ENCODE measurements at places on chromosomes 6 and 20.

- no peak for ATAC-seq
These were observed 89.9 kb downstream of the CD83 start for GRCh38 chr6:14207448-14207847.

- peak; percentile 91 for ATAC-seq
These were observed 669.3 kb upstream of the GJE1 start for GRCh38 chr6:141463237-141463977.

DNA sequence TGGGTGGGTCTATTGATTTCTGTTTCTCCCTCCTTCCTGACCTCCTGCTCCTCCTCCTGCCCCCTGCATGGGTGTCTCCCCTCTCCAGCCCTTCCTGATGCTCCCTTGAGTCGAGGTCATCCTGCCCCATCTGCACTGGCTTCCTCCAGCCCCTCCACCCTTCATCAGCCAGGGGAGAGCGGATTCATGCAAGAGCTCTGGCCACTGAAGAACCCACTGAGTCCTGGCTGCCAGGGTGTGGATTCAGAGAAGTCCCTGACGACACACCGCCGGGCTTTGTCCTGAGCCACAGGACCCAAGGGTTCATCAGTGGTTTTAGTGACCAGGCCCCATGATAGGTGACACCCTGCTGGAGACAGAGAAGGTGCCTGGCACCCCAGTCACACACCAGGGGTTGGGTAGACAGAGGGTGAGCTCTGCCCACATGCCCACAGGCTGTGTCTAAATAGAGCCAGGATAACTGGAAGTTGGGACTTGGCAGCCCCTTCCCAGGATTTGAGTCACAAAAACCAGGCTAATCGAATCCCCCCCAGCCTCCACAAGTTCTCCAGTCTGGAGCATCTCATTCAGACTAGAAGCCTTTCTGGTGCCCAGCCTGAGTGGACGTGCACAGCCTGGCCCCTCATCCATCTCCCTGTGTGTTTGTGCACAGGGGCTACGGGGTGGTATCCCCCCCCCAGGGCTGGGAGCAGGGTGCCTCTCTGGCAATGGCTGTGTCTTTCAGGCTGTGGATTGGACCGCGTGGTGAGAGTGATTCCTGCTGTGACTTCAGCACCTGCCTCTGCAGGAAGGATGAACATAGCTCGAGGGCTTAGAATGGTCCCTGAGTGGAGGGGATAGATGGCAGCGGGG, 1.2 kb downstream of the GFRA4 start:
- ATAC-seq: no peak

- ATAC-seq: no peak
These were observed 21.9 kb upstream of the ZSCAN9 start for GRCh38 chr6:28203201-28203600.

DNA sequence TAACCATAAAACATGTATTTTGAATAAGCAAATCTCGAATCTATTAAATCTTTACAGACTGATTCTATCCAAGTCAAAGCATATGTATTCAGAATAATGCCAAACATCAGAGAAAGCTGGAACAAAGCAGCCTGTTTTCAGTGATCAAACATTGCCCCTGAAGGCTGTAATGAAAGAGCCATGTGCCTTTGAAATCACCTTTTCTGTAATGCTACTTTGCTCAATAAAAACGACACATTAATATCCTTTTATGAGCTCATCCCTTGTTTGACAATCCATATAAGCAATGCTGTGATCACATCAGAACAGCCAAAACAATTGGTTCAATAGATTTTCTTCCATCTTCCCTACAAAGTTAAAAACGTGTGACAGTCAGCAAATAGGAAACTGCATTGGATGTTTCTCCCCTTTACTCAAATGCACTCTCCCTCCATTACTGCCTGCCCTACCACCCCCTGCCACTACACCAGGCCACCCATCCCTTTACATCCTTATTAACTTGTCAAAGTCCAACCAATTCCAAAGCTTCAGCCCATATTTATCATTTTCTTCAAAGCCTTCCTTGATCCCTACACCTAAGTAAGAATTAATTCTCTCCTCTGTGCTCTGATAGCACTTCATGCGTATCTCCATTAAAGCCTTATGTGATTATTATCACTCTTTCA, 42.0 kb downstream of the THEMIS start:
- no peak for ATAC-seq

DNA sequence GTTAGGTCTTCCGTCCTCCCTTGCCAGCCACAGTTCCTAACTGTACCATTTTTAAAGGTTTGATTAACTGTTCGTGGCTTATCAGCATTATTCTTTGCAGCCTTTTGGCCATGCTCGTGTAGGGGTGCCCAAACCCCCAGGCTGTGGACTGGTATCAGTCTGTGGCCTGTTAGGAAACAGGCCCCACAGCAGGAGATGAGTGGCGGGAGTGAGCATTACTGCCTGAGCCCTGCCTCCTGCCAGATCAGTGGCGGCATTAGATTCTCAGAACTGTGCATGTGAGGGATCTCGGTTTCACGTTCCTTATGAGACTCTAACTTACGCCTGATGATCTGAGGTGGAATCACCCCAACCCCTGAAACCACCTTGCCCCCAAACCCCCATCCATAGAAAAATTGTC, 79.3 kb downstream of the TBC1D7 start:
- ATAC-seq: no peak

- ATAC-seq: no peak
These were observed 468.7 kb upstream of the ID4 start for GRCh38 chr6:19368511-19368910.

GRCh38 chr6:14053811-14054210, 63.8 kb upstream of the CD83 start:
- ATAC-seq: no peak

DNA sequence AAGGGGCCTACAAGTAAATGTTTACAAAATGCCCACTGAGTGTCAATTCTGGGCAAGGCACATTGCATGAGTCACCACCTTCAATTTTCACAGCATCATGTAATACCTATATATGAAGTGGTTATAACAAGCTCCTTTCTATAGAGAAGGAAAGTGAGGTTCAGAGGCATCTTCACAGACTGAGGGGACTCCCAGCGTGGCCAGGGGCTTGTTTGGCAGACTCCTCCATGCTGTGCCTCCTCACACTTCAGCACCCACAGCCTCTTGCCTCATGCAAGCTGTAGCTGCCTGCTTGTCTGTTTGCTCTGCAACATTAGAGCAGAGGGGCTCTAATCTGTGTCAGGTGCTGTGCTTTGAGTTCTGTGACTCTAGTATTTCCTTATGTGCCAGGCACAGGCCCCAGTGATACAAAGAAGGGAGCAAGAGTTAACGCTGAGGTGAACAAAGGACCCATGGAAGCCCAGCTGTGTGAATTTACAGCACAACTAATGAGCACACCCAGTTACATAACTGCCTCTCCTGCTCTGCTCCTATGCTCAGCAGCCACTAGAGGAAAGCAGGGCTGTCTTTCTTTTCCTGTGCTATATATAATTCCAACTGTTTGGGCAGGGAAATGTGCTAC, 72.3 kb downstream of the ZHX3 start:
- peak; percentile 53 for ATAC-seq

DNA sequence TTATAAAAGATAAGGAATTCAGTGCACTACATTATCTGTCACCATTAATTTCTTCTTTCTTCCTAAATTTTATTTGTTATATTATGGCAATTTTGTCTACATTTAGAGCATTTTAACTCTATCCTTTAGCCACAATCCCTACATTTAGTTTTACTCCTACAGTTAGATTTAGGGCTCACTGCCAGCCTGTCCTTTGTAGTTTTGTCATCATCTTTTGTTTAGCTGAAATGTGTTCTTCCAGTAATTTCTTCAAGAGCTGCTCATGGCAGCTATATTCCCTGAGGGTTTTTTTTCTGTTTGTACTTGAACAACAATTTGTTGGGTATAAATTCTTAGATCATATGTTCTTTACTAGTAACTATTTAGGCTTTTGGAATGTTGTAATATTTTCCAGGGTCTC, 72.7 kb upstream of the B3GAT2 start:
- no peak for ATAC-seq

GRCh38 chr6:72855471-72855870, 233.6 kb downstream of the KCNQ5 start:
- ATAC-seq: peak; percentile 42

- ATAC-seq: no peak
These were observed 499.9 kb downstream of the UTRN start for GRCh38 chr6:144785056-144785455.

DNA sequence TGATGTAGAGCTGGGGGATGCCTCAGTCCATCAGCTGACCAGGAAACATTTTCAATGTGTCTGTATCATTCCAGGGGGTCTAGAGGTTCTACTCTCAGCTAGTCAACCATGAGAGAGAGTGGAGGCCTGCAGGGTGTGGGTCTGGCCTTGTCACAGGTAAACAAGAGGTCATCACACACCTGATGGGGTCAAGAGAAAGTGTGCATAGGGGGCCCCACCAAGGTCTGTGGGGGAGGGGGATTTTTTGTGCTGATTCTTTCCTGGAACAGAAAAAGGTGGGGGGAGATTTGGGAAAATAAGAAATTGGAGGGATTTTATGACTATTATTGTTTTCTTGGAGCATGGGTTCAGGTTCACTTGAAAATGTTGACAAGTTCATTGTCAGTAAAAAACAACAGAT, 8.9 kb upstream of the UNC93A start:
- no peak for ATAC-seq

- no peak for ATAC-seq
These were observed 11.2 kb downstream of the MED20 start for GRCh38 chr6:41909727-41910126.

DNA sequence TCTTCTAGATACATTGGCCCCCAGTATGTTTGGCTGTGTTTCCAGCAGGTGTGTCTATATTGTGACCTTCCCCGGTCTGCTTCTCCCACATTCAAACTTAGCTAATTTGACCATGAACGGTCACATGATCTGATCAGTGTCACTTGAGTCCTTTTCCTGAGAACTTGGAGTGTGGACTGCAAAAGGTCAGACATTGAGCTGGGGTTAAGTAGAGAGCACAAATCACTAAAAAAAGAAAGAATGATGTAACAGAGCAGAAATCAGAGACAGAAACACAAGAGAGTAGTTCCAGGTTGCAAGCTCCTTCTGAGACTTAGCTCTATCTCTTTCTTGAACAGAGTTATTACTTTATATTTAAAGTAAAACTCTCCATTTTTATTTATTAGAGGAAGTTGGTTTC, 733.9 kb downstream of the CBLN4 start:
- ATAC-seq: no peak

- ATAC-seq: no peak
These were observed 256.4 kb upstream of the MARCKS start for GRCh38 chr6:113600551-113601339.

- ATAC-seq: peak; percentile 17
These were observed 7.9 kb upstream of the MYT1 start for GRCh38 chr20:64156136-64156885.

GRCh38 chr6:144749263-144749662, 464.1 kb downstream of the UTRN start:
- no peak for ATAC-seq

GRCh38 chr20:53171065-53171464, 198.9 kb downstream of the TSHZ2 start:
- ATAC-seq: no peak

DNA sequence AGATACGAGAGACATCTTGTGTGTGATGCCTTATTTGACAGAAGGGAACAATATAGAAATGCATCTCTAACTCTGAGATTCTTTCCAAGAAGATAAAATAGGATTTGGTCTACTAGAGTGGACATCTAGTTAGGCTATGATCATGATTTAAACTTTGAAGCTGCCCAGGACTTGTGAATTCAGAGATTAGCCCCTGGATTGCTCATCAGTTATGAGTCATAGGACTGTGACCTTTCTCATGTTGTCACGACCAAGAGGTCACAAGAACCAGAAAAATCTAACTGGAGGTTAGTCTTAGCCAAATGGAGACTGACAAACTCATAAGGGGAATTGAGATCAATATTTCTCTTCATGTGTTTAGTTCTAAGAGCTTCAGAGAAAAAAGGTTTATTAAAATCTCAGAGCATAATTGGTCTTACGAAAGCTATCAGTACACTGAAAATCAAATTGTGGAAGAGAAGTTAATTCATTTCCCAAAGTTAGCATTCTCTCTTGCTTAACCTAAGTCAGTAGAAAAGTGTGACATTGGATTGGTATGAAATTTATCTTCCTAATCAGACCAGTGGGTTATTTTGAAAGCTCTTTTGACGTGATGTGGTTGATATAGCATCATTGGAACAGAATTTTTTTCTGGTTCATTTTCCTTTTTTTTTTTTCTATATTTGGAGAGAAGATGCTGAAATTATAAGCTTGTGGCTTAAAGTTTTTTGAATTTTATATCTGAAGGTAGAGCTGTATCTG, 245.7 kb downstream of the RNF144B start:
- ATAC-seq: no peak

- peak; percentile 3 for ATAC-seq
These were observed 490 bp downstream of the JAG1 start for GRCh38 chr20:10673176-10673841.

DNA sequence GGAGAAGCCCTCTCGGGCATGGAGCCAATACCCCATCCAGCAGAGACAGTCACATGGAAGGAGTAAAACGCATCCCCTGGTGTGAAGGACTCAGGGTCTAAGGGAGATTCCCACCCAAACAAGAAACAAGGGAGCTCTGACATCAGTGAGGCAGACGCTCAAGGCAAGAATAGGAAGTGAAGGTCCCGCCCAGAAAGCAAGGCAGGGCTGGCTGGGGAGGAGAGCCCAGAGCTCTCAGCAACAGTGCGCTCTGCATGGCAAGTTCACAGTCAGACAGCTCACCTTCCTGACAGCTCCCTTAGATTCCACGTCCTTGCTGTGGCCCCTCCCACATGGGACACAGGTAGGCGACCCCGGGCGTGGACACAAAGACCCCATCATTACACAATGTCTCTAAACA, 85.6 kb downstream of the TTLL2 start:
- no peak for ATAC-seq

DNA sequence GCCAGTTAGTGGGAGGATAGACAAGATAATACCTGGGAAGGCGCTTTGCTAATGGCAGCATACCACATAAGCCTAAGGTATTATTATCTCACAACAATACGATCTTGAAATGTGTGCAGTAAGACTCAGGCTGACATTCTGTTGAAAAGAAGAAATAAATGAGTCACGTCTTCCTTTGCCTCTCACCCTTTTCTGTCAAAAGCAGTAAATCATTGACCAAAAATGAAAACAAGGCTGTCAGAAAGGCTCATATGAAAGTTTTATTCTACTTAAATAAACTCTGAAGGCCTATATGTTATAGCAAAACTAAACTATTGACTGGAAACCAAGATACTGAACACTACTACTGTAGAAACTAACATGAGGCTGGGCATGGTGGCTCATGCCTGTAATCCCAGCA, 43.1 kb upstream of the IL20RA start:
- ATAC-seq: no peak

- no peak for ATAC-seq
These were observed 112.1 kb upstream of the THBS2 start for GRCh38 chr6:169365567-169366257.

DNA sequence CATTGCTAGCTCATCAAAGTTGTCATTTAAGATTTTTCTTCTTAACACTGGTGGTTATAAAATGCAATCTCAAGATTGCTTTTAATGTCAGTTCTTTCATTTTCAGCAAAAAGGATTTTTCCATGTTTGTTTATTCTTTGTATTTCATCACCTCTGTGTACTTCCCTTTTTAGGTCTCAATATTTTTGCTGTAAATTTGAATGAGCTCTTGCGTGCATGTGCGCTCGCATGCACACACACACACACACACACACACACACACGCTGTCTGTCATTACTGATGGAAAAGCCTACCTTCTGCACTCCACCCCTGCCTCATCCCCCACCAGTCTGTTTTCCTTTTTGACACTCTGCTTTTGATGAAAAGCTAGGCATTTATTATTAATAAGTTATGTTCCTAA, 85.3 kb upstream of the FYN start:
- no peak for ATAC-seq

- ATAC-seq: no peak
These were observed 4.4 kb downstream of the ZKSCAN3 start for GRCh38 chr6:28353981-28354676.
